Ovary (tissue), 10 donors: ENCODE measurements at places on chromosomes 13 and 19. TPM values are rescaled to one million over a fixed set of nuclear protein-coding genes. Genes with fewer than 3 reads are reported as not detected.

DNA sequence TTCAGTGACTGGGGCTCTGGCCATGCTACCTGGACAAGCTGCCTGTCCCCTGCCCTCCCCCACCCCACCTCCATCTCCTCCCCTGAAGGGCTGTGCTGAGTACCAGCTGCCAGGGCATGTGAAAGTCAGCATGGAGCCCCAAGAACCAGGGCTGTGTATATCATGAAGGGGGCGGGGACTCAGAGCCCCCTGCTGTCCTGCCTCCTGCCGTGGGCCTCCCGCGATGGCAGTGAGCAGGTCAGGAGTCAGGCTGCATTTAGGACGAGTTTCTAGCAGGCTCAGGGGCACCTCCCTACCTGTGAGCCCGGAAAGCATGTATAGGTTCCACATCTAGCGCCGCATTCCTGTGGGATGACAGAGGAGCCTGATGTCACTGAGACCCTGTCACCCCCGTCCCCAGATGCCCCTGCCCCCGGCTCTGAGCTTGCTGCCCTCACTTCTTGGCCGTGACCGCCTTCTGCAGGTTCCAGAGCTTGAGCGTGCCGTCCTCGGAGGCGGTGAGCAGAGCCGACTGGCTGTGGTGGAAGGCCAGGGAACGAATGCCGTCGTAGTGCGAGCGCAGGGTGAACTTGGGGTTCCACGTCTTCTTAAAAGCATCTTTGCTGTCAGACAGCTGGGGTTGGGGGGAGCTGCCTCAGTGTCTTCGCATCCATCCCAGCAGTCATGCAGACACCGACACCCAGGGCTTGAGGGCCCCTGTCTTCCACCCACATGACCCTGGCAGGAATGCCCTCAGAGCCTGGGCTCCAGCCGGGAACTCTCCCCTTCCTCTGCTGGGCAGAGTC, 8.3 kb upstream of the PRKD2 start:
- no peak for DNase-seq

DNA sequence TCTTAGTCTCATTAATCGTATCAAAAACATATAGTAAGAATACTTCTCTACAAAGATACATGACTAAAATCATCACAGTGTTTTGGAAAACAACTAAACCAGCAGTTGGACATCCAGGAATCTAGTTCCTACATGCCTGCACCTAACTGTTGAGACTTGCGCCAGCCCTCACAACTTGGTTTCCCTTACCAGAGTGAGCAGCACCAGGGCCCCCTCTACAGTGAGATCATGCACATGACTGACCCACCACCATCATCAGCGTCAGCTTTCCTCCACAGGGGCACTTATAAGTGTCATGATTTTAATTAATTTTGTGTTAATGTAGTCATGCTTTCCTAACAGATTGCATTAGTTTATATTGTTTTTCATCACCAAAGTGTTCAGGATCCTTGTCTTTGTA, 1322.0 kb downstream of the EFNB2 start:
- DNase-seq: no peak

- no peak for DNase-seq
These were observed 159.9 kb downstream of the KATNAL1 start for GRCh38 chr13:30147421-30147820.

DNA sequence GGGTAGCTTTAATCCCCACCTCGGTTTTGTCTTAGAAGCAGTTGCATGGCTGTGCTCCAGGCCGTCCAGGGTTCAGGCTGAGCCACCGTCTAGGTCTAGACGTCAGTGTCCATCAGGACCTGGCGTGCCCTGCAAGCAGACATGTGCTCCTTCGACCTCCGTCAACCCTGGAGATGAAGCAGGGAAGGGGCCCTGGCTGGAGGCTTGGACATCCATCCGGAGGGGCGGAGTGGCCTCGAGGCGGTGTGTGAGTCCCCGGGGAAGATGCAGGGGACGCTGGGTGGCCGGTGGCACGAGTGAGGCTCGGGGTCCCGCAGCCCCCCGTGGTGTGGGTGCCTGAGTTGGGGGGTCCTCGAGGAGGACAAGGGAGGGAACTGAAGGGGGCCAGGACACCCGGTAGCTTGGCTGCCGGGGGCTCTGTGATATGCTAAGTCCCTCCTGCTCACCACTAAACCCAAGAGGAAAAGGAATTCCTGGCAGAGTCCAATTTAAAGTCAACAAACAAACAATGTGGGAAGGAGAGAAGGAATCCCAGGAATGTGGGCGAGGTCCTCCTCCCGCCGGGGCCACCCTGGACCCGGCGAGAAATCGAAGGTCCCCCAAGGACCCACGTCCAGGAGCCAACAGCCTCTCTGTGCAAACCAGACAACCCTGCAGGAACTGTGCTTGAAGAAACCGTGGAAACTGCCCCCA, 14.9 kb upstream of the PTBP1 start:
- no peak for DNase-seq

GIPC3 gene
- polyA plus RNA-seq: 0.52 TPM

ZNF888 gene
- 3.3 TPM for polyA plus RNA-seq
